Stimulated activated CD4-positive, alpha-beta T cell treated with anti-CD3 and anti-CD28 coated beads, Interleukin-1b, Interleukin-23, amount 100 ng/mL, for 24 hours (primary cell): ENCODE measurements at places on chromosomes 16 and 17.

- no peak for DNase-seq
Measured at GRCh38 chr16:70390774-70391173, 44.1 kb downstream of the DDX19A start.

DNA sequence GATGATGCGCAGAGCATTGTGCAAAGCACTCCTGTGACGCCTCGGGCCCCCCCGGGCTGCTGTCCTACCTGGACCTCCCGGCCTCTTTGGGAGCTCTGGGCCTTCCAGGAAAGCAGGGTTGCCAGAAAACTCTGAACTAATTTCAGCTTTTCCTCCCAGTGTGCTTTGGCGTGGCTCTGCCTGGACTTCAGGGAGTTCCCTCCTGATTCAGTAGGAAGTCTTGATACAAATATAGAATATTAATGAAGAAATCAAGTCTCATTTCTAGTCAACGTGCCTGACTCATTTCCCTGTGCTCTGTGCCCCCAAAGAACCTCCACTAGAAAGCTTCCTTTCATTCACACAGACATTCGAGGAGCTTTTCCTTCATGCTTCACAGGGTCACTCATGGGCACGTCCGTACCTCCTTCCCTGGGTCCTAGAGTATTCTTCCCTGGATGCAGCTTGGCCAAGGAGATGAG lies 84.0 kb upstream of the NOL11 start:
- DNase-seq: no peak

DNA sequence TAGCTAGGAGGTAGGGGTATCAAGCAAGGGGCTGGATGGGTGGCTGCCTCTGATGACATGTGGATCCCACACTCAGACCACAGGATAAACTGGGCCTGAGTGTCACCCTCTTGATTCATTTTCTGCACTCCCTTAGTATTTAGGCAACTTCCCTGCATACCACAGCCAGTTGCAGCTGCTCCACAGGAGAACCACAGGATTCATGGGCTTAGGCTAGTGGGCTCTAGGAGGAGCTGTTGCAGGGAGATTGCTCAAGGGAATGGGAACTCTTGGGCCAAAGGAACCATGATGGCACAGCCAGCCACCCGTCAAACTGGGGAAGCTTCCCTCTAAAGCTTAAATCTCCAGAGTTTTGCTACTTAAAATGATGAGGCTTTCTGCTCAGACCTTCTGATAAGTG lies 269.7 kb upstream of the ASIC2 start:
- DNase-seq: no peak

DNA sequence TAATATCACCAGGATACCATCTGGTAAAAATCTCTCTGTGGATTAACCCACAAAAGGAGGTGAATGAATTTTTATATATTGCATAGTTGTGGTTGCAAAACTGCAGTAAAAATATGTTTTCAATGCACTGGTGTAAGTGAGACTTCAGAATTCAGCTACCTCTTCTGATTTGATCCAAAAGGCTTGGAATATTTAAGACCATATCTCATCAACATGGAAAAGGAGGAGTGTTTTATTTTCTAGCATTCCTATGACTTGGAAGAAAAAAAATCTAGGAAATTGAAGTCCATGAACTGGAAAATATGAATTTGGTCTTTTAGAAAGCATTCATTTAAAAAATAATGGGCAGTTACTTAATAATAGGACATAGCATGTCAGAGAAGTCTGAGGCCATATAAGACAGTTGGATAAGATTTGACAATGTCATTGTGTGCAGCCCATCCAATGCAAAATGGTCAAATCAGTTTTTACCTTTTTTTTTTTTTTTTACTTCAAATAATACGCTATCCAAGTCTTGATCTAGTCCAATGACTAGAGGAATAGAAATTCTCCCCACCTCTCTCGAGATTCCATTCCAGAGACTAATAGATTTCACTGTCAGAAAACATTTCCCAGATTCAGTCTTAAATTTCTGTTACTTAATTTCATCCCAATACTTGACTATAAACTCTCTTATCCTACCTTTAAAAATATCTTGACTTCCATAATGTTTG lies 364.9 kb upstream of the PMFBP1 start:
- DNase-seq: no peak

DNA sequence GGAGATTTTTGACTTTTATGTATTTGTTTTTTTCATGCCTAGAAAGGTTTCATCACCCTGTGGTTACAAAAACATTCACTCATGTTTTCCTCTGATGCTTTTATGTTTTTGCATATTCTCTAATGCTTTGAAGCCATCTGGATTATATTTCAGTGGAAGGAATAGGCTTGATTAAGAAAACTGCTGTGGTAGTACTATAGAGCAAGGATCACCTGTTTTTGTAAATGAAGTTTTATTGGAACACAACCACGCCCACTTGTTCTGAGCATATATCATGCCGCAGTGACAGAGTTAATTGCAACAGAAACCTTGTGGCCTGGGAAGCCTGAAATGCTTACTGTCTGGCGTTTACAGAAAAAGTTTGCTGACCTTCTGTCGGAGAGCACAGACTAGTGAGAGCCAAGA lies 11.5 kb downstream of the COX10 start:
- DNase-seq: no peak

DNA sequence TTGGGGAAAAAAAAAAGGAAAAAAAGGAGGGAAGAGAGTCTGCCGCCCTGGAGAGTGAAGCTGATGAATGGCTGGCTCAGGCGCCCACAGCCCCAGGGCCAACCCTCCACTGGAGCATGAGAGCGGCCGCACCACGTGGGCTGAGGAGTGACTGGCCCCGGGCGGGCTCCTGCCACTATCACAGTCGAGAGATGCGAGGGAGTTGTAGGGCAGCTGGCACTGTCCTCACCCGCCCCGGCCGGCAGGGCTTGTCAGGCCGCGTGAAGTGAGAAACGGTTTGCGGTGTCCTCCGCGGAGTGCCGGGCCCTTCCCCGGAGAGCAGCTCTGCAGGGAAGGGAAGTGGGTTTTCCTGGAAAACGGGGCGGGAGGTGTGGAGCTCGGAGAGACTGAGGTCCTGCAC lies 45.9 kb downstream of the JPH3 start:
- DNase-seq: no peak

GRCh38 chr16:53974484-53975080 lies 270.6 kb downstream of the FTO start:
- no peak for DNase-seq
